ENCODE measurements at places on chromosomes 16 and 17.

DNA sequence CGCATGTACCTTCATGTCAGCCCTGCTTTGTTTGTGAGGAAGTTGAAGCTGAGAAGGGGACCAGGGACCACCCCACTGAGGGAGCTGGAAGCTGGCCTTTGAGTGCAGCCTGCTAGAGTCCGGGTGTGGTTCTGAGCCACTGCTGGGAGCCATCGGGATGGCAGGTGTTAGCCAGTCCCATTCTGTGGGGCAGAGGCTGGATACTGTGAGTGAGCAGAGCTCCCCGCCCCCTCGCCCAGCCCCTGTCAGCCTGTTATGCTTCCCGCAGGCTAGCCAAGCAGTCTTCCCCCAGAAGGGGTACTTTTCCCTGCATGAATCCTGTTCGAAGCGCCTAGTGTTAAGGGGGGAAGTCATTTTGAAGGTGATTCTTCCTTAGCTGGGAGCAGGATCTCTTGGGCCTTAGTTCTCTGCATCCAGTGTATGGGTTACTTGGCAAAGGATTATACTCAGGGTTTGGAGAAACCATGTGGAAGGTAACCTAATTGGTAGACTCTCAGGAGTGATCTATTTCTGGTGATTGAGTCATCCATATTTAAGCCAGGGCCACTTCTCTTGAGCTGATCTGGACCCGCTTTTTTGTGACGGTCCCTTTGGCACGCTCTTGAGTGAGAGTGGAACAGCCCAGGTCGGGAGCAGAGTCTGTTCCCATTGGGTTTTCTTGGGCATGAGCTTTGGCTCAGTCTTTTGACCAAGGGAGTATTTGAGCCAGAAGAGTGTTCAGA lies 23.8 kb downstream of the AKAP1 start:
- DNase-seq, result no peak

GRCh38 chr16:89827383-89828198 lies 684 bp upstream of the SPIRE2 start:
- DNase-seq, result no peak

DNA sequence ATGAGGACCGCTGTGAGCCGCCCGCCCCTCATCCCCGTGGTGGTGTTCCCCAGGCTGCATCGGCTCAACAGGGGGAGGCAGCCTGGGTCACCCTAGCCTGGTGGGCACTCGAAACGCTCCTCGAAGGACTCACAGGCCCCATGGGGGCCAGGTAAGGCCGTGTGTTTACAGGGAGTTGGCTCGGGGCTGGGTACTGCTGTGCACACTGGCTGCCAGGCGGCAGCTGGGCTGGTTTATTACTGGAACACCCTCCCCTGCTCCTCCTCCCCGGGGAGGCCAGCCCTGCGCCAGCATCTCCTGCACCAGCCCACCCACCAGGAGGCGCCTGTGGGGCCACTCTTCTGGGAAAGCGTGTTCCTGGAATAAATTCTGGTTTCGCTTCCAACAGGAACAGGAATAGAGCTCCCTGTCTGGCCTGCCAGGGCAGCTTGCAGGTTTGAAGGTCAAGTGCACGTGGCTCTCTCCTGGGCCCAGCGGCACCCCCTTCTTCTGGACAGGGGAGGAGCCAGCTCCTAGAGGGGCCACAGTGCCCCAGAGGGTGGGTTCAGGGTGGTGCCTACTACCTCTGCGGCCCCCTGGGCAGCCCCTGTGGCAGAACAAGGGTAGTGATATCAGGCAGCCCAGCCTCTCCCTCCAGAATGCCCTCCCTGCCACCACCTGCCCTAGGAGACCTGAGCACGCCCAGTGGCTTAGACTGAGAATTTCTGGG lies 11.3 kb downstream of the MCRIP1 start:
- DNase-seq, result no peak

GRCh38 chr17:31339906-31340661 lies 18.7 kb upstream of the EVI2A start:
- no peak for DNase-seq

- peak; percentile 81 for DNase-seq
These were observed 429 bp upstream of the NR1D1 start for GRCh38 chr17:40100669-40101366.

DNA sequence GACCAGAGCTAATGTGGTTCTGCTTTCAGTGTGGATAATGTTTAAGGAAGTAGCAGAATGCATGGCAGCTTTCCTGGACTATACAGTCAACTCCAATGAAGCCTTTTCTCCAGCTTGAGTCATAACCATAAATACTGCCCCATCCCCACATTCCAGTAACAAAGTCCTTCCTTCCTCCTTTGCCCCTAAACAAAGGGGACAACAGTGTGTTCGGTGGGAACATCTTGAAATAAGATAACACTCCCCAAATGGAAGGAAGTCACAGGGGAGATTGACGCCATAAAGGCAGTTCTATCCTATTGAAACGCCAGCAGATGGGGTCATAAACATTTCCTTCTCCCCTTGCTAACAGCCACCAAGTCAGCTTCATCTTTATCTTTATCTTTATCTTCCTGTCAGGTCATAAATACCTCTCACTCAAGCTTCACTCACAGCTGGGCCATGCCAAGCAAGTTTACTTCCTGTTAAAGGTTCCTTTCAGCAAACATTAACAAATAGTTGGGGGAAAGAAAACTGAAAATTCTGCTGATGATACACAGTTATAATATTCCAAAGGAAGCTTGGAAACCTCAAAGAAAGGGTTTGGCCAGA lies 136.7 kb downstream of the SNX11 start:
- DNase-seq, result no peak

DNA sequence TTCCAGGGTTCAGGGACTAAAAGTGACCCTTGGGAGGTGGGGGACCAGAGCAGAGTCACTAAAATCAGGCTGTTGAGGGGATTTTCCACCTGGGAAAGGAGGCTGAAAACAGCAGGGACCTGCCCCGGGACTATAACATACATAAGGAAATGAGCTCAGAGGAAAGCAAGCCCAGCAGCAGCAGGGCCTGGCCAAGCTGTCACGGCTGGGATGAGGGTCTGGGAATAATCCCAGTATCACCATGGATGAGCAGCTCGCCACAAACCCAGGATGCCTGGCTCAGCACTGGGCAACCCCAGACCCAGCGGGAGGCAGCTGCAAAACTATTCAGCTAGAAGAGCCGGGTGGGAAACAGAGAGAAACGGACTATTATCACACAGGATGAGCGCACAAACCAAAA lies 72.4 kb downstream of the RPH3AL start:
- peak; percentile 9 for DNase-seq

DNA sequence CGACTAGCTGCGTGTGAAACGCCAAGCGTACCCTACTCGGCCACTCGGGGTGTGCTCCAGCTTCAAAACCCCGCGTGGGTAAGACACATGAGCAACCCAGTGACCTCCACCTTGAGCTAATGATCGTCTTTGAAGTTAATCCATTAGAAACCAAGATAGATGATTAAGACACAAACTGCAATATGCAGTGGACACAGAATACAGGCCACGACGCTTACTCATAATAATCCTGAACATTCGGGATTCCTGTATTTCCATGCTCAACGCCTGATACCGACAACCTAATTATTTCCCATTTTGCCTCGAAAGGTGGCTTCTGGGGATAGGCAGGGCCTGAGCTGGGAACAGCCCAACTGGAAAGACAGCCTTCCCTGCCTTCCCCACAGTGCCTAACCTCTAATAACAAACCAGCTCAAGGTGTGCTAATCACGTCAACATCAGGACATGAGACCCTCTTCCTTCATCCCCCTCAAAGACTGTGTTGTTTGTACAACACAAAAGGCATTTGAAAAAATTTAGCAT lies 504 bp upstream of the COPRS start:
- DNase-seq, result no peak

DNA sequence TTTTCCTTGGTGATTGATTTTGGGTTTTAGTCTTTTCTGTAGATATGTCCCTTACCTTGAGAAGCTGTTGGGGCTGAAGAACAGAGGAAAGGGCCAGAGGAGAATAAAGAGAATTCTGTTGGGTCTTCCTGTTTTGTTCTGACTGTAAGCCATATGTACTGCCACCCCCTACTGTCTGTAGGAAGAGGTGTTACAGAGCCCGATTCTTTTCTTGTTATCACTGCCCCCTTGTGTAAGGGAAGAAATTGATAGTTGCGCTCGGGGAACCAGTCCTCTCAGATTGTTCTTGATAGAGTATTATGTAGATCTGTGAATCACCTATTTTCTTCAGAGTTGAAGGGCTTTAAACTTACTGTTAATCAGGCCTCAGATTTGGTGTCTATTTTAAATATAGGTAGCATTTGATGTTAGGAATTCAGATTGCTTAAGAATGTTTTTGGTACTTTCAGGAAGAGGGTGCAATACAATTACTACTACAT lies 2.4 kb downstream of the TANC2 start:
- no peak for DNase-seq

GRCh38 chr16:88705076-88705684 lies 1.0 kb downstream of the RNF166 start:
- DNase-seq, result no peak

DNA sequence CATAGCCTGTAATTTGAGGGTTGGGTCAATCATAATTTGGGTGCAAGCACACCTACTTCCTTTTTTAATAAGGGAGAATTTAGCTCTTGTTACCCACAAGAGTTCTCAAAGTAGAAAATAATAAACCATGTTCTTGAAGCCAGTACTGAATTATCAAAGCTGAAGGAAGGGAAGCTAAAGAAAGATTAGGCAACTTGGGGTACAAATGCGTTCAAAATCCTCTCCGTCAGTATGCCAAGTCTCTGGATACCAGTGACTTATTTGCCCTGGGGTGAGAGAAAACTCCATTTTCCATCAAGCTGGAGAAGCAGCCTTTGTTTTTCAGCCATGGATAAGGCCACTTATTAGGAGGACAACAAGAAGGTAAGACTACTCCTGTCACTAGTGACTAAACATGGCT lies 23.5 kb upstream of the DHRS13 start:
- DNase-seq, result no peak

GRCh38 chr17:50948711-50949110 lies 82.6 kb upstream of the TOB1 start:
- DNase-seq, result no peak

DNA sequence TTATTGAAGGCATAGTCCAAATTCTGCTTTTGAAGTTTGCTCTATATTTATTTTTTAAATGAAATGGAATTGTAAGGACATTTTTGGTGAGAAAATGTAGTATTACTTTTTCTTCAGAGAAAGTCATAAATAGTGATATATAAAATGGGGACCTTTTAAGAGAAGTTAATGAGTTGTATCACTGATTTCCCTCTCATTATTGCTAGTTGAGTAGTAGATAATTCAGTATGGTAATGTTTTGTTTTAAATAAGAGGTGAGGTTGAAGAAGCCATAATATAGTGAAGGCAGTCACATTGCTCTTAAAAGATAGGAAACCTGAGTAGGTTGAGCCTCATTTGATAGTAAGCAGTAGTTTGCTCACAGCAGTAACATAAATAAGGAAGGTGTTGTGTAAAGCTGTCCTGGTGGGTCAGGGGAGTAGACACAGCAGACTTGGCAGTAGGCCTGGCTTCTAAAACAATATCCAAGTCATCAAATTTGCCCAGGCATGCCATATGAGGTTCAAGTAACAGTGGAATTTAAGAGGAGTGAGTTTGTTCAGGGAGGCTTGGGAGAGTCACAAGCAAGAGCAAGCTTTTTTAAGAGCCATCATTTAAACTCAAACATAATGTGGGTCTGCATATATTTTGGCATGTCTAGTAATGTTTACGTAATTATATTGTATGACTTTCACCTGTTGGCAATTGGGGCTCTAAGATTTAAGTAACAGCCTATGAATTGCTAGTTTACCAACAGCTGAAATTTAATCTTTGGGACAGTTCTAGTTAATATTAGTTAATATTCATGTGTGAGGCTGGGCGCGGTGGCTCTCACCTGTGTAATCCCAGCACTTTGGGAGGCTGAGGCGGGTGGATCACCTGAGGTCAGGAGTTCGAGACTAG lies 6.5 kb downstream of the NFATC3 start:
- no peak for DNase-seq

GRCh38 chr17:63558441-63558840 lies 8.2 kb downstream of the DCAF7 start:
- no peak for DNase-seq

GRCh38 chr17:39198186-39198566 lies 707 bp upstream of the CACNB1 start:
- no peak for DNase-seq

GRCh38 chr17:77019893-77020379 lies 120.8 kb upstream of the SEC14L1 start:
- no peak for DNase-seq

DNA sequence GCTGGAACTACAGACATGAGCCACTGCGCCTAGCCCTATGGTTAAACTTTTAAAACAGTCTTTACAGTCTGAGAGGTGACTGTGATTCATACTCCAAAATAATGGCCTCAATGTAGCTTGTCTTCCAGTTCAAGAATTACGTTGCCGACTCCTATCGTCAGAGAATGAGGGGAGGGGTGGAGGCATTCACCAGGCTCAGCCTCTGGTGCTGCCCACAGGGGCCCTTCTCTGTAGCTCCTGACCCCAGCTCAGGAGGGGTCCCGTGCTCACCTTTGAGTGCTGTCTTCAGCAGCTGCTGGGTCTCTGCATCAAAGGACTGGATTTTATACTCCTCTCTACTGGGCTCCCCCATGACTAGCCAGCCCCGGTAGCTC lies 1.2 kb downstream of the MIF4GD start:
- DNase-seq, result no peak

DNA sequence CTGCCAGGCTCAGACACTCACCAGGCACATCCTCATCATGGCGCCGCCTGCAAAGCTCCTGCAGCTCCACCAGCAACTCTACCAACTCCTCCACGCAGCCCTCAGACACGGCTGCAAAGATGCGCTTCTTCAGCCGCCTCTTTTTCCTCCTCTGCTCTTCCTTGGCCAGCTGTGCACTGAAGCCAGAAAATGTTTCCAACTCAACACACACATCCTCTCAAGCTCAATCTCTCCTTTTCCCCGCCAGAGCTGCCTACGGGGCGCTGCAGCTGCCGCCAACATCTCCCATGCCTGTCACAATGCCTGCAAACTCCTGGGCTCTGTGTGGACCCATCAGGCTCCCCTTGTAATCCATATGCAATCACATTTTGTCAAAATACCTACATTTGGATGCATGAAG lies 14.2 kb downstream of the TRPV3 start:
- DNase-seq, result no peak

GRCh38 chr16:30989469-30990047 lies 4.6 kb downstream of the HSD3B7 start:
- DNase-seq, result no peak

DNA sequence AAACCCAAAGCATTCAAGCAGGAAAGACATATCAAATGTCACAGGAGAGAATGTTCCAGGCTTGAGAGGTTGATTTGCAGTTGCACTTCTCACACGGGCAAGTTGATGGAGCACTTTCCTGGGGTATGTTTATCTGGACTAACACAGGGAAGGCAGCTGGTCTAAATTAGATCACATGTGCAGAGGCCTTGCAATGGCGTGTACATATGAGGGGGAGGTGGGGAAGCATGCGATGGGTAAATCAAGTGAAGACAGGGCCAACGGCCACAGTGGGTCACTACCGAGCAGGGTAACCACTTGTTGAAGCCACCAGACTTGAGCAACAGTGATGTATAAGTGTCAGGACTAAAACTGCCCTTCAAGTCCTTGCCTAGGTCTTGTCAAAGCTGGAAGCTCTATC lies 156.6 kb upstream of the MAF start:
- no peak for DNase-seq

GRCh38 chr16:89326721-89327120 lies 109.2 kb downstream of the ZNF778 start:
- no peak for DNase-seq
